Endodermal cell (in vitro differentiated cells): ENCODE measurements at places on chromosomes 2 and 18.

DNA sequence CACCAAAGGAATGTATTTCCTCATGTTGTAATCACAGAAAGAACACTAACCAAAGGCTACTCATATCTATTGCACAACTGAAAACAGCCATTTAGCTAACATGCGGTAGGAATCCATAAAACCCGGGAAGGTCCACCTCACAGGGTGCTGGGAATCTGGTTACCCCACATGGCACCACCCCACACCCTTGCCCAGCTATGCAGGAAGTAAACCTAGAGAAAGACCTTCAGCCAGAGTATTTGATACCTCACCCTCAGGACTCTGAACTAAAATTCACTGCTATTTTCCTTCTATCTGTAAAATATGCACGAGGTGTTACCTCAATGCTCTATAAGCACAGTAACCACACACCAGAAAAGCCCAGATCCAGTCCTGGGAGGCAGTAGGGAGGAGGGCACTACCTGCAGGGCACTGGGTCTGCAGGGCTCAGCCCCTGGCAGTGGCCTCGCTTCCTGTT is 45.8 kb downstream of the PTPN2 start:
- H3K27me3 ChIP-seq: no peaks in the 10 kb centered on the region
- H3K36me3 ChIP-seq: peaks cover 26% of the 10 kb centered on the region
- H3K4me1 ChIP-seq: peaks cover 3% of the 10 kb centered on the region
- peak; percentile 51 for DNase-seq
- H3K27ac ChIP-seq: no peak overlapping the region

GRCh38 chr2:211836409-211836808 is 702.2 kb downstream of the ERBB4 start:
- H3K4me3 ChIP-seq: no peak overlapping the region
- no peaks in the 10 kb centered on the region for H3K4me1 ChIP-seq
- no peak for DNase-seq
- H3K27me3 ChIP-seq: no peaks in the 10 kb centered on the region
- no peaks in the 10 kb centered on the region for H3K36me3 ChIP-seq

GRCh38 chr2:9355716-9356115 is 67.6 kb downstream of the ITGB1BP1 start:
- no peaks in the 10 kb centered on the region for H3K27me3 ChIP-seq
- no peak for DNase-seq
- peaks cover 15% of the 10 kb centered on the region for H3K36me3 ChIP-seq
- no peak overlapping the region for H3K27ac ChIP-seq
- no peak overlapping the region for H3K4me3 ChIP-seq
- no peaks in the 10 kb centered on the region for H3K4me1 ChIP-seq

DNA sequence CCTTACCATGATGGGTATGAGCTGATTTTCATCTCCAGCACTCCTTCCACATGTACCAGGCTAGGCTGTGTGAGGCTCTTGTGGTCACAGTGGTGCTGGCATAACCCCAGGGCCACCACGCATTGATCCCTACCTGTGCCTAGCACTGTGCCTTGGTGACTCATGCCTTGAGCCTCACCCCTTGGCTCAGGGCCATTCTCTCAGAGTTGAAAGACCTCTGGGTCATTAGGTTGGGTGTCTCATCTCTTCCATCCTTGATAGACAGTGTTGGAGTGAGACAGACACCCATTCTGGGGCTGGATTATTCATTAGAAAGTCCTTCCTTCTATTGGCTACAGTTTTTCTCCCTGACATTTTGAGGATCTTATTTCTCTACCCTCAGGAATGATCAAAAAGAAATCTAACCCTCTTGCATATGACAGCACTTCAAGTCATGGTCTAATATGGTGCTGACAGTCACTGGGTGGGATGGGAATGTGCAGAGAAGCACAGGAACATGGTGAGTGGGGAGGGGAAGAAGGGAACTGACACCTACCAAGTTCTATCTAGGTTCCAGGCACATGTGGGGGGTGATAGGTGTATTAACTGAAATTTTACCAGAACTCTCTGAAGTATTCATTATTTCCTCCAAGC is 41.3 kb downstream of the DYSF start:
- no peaks in the 10 kb centered on the region for H3K36me3 ChIP-seq
- no peak overlapping the region for H3K4me3 ChIP-seq
- no peaks in the 10 kb centered on the region for H3K4me1 ChIP-seq
- no peaks in the 10 kb centered on the region for H3K27me3 ChIP-seq
- no peak for DNase-seq
- H3K27ac ChIP-seq: no peak overlapping the region

GRCh38 chr2:190657474-190658255 is 8.8 kb downstream of the NAB1 start:
- no peak overlapping the region for H3K27ac ChIP-seq
- H3K27me3 ChIP-seq: no peaks in the 10 kb centered on the region
- H3K4me1 ChIP-seq: peaks cover 4% of the 10 kb centered on the region
- H3K36me3 ChIP-seq: peaks cover 3% of the 10 kb centered on the region
- H3K4me3 ChIP-seq: no peak overlapping the region

- H3K36me3 ChIP-seq: no peaks in the 10 kb centered on the region
- H3K27ac ChIP-seq: no peak overlapping the region
- H3K27me3 ChIP-seq: peaks cover 12% of the 10 kb centered on the region
These were observed 36.0 kb downstream of the BCL11A start for GRCh38 chr2:60517446-60517845.

DNA sequence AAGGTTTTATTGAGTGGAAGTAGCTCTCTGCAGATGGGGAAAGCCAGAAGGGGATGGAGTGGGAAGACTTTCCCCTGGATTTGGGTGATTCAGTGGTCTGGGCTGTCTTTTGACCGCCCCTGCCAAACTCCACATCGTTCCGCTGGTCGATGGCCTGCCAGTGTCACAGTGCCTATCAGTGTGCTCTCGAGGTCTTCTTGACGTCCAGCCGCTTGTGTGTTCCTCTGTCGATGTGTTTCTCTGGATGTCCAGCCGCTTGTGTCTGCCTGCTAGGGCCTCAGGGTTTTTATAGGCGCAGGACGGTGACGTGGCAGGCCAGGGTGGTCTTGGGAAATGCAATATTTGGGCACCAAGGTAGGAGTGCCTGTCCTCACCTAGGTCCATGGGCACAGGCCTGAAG is 1371.4 kb upstream of the PIK3C3 start:
- no peak for DNase-seq
- no peak overlapping the region for H3K27ac ChIP-seq
- no peak overlapping the region for H3K4me3 ChIP-seq
- no peaks in the 10 kb centered on the region for H3K27me3 ChIP-seq

GRCh38 chr18:62738639-62739038 is 23.3 kb downstream of the PHLPP1 start:
- no peak overlapping the region for H3K4me3 ChIP-seq
- DNase-seq: no peak
- no peaks in the 10 kb centered on the region for H3K27me3 ChIP-seq
- H3K27ac ChIP-seq: no peak overlapping the region

GRCh38 chr2:108351889-108352288 is 25.9 kb upstream of the SULT1C4 start:
- no peaks in the 10 kb centered on the region for H3K36me3 ChIP-seq
- no peaks in the 10 kb centered on the region for H3K27me3 ChIP-seq
- no peaks in the 10 kb centered on the region for H3K4me1 ChIP-seq
- no peak for DNase-seq

GRCh38 chr2:236119003-236119402 is 49.2 kb downstream of the GBX2 start:
- no peak overlapping the region for H3K27ac ChIP-seq
- DNase-seq: no peak
- H3K27me3 ChIP-seq: peaks cover 97% of the 10 kb centered on the region

DNA sequence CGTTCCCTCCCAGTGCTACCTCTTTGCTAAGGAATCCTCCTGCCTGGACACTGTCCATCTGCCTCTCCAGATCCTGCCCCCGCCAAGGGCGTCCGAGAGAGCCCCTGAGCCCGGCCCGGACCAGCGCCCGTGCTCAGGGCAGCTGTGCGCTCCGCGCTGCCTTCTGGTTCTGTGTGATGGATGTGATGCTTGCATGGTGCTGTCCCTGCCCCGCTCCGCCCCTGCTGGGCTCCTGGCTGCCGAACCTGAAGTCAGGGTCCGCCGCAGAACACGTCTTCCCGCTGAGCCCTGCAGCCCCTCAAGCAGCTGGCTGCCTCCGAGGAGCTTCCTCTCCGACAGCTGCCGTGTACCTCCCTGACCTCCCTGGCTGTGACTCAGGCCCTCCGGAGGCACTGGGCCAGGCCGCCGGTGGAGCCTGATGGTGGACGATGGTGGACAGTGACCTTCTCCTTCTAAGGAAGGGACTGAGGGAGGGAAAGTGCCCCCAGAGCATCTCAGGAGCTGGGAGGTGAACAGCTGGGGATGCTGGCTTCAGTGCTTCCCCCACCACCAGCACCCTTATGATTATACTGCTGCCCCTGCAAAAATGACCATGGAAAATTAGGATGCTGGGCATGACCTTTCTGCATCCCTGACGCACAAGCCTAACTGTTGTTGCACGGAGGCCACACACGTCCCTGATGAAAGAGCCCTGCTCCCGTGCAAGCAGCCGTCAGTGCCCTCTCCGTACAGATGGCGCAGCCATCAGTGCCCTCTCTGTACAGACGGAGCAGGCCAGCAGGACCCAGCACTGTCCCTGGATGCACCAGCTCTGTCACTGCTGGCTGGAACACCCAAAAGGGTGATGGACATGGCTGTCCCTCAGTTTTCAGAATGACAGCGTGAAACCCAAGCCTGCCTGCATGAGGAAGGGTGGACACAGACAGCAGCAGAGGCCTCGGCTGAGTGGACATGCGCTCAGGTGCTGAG is 99.3 kb downstream of the TPO start:
- no peaks in the 10 kb centered on the region for H3K36me3 ChIP-seq
- H3K27ac ChIP-seq: no peak overlapping the region
- no peak overlapping the region for H3K4me3 ChIP-seq

- H3K36me3 ChIP-seq: no peaks in the 10 kb centered on the region
- H3K4me3 ChIP-seq: no peak overlapping the region
- H3K27me3 ChIP-seq: no peaks in the 10 kb centered on the region
These were observed 24.5 kb upstream of the MYO1B start for GRCh38 chr2:191220671-191221070.

DNA sequence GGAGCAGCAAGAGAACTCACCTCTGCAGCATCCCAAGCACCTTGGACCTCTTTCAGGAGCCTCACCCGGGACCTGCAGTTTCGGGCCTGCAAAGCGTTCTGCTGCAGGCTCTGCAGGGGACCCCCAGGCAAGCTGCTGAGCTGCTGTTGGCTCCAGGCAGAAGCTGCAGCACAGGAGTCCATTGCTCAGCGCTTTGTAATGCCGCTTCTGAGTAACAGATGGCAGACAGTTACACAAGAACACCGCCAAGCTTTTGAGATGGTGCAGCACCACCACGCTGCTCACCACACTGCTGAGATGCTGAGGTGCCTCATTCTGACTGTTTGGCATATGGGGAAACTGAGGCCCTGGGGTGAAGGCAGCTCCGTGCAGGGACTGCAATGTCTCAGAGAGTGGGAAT is 1.9 kb upstream of the GALNT14 start:
- no peaks in the 10 kb centered on the region for H3K4me1 ChIP-seq
- H3K27me3 ChIP-seq: peaks cover 73% of the 10 kb centered on the region
- no peak for DNase-seq
- no peak overlapping the region for H3K27ac ChIP-seq

- no peaks in the 10 kb centered on the region for H3K4me1 ChIP-seq
- DNase-seq: peak; percentile 31
- no peak overlapping the region for H3K4me3 ChIP-seq
- H3K27ac ChIP-seq: no peak overlapping the region
These were observed 77.2 kb downstream of the ACKR3 start for GRCh38 chr2:236646871-236647270.

DNA sequence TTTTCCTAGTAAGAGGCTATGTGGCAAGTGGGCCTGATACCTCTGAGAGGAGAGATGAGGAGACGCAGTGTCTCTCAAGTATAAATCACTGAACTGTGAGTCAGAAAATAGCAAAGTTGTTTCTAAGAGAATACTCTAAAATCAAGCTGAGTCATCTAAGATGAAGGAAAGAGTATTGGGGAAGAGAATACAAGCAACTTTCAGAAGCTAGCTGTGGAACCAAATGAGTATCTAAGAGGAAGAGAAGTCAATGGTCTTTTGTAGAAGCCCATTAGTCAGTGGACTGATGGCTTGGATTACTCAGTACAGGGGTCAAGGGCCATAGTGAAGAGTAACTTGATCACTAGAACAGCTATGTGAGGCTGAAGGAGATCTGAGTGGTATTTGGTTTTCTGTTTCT is 2.7 kb upstream of the DCC start:
- H3K27me3 ChIP-seq: peaks cover 53% of the 10 kb centered on the region
- H3K4me1 ChIP-seq: no peaks in the 10 kb centered on the region
- no peaks in the 10 kb centered on the region for H3K36me3 ChIP-seq
- H3K27ac ChIP-seq: no peak overlapping the region

DNA sequence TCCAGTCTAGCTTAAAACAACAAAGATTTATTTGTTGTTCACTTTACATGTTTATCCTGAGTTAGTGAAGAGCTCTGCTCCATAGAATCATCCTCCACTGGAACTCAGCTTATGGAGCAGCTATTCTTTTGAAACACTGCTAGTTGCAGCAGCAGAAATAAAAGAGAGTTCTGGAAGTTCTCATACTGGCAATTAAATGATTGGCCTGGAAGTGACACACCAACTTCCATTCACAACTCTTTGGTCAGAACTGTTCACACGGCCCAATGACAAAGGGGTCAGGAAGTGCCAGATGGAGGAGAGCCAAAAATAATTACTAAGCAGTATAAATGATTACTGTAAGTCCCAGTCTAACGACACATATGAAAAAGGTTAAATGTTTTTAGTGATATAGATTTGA is 39.1 kb downstream of the FBXO11 start:
- no peak for DNase-seq
- H3K27ac ChIP-seq: no peak overlapping the region
- peaks cover 4% of the 10 kb centered on the region for H3K4me1 ChIP-seq
- H3K4me3 ChIP-seq: no peak overlapping the region

- H3K4me3 ChIP-seq: no peak overlapping the region
- no peak for DNase-seq
- H3K36me3 ChIP-seq: peaks cover 7% of the 10 kb centered on the region
- H3K27me3 ChIP-seq: no peaks in the 10 kb centered on the region
- H3K27ac ChIP-seq: no peak overlapping the region
- no peaks in the 10 kb centered on the region for H3K4me1 ChIP-seq
These were observed 88.6 kb downstream of the AAK1 start for GRCh38 chr2:69554981-69555380.

GRCh38 chr18:13051950-13052349 is 60.8 kb downstream of the CEP192 start:
- H3K4me1 ChIP-seq: no peaks in the 10 kb centered on the region
- DNase-seq: no peak
- H3K4me3 ChIP-seq: no peak overlapping the region
- H3K27ac ChIP-seq: no peak overlapping the region
- H3K36me3 ChIP-seq: peaks cover 96% of the 10 kb centered on the region

- H3K27ac ChIP-seq: no peak overlapping the region
- peaks cover 7% of the 10 kb centered on the region for H3K4me1 ChIP-seq
- no peaks in the 10 kb centered on the region for H3K27me3 ChIP-seq
- H3K4me3 ChIP-seq: no peak overlapping the region
These were observed 3.9 kb upstream of the TMBIM1 start for GRCh38 chr2:218296200-218296599.

- H3K27me3 ChIP-seq: peaks cover 80% of the 10 kb centered on the region
- no peak for DNase-seq
- no peaks in the 10 kb centered on the region for H3K36me3 ChIP-seq
- no peak overlapping the region for H3K4me3 ChIP-seq
- H3K4me1 ChIP-seq: no peaks in the 10 kb centered on the region
These were observed 19.5 kb downstream of the IL36A start for GRCh38 chr2:113024764-113025163.
